ENCODE measurements at places on chromosomes 2 and 18.

GRCh38 chr18:32255570-32255969 lies 65.7 kb downstream of the MEP1B start:
- no peak for DNase-seq

- DNase-seq = no peak
These were observed 24.3 kb upstream of the KLHL29 start for GRCh38 chr2:23360571-23361125.

GRCh38 chr18:62558015-62558663 lies 35.3 kb downstream of the ZCCHC2 start:
- no peak for DNase-seq

GRCh38 chr2:191222952-191223351 lies 22.3 kb upstream of the MYO1B start:
- no peak for DNase-seq

GRCh38 chr2:37683241-37683640 lies 11.8 kb upstream of the CDC42EP3 start:
- no peak for DNase-seq

- DNase-seq = peak; percentile 50
These were observed 212.4 kb downstream of the RPIA start for GRCh38 chr2:88903749-88904353.

- no peak for DNase-seq
These were observed 97.4 kb upstream of the LRATD1 start for GRCh38 chr2:14535156-14535555.

DNA sequence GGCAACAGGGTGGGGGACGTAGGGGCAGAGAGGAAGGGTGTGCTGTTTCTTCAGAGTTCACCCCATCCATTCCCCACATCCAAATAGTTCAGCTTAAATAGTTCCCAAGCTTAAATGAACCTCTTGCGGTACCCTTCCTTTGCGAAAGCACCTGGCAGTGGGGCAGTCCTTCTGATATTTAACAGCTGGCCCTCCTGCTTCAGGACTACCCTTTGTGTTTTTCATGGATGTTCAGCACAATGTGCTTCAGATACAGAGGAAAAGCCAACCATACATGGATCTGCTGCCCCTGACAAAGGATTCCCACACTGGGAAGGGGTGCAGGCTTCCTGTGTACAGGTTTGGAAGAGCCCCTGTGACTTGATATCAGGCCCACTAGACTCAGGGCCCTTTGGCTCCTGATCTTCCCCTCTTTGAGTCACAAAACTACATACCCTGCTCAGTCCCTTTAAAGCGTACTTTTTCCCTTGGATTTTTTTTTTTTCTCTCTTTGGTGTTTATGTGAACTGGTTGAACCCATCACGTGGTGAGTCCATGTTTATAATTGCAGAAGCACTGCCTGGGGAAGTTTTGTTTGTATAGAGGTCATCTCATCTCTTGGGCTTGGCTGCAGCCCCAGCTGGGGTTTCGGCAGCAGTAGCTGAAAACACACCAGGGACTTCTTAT lies 45.3 kb upstream of the IGFBP5 start:
- DNase-seq = no peak

GRCh38 chr2:131645177-131645765 lies 117.6 kb downstream of the CCDC74A start:
- DNase-seq = no peak

DNA sequence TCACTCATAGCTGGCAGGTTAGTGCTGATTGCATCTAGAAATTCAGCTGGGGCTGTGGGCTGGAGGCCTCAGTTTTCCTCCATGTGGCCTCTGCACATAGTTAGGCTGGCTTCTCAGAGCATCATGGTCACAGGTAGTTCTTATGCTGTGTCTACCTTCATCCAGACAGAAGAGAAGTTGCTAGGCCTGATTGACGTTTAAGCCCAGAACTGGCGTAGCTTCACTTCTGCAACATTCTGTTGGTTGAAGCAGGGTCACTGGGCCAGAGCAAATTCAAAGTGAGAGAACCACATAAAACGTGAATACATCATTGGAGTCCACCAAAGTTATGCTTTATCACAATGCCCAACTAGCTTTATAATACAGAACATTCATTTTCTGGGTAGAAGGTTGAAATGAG lies 116.0 kb downstream of the SPP2 start:
- no peak for DNase-seq

- no peak for DNase-seq
These were observed 154.0 kb downstream of the TRIB2 start for GRCh38 chr2:12870692-12871091.

GRCh38 chr2:211934811-211935210 lies 603.8 kb downstream of the ERBB4 start:
- DNase-seq = no peak

- DNase-seq = peak; percentile 33
These were observed 33.8 kb downstream of the SMIM21 start for GRCh38 chr18:75393721-75394120.

DNA sequence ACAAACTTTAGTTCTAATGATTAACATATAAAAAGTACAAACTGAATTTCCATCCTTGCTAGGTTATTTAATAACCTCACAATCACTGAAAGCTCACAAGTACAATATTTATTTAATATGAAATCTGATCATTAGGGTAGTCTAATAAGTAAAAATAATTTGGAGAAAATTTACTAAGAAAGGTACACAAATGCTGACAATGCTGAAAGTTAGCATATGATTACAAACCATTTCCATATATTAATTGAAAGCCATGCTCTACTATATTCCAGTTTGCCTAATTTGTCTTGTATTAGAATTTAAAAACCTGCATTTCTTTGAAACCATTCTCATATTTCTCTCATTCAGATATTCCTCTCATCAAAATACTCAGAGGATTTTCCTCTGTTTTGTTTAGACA lies 8.2 kb upstream of the PEX13 start:
- DNase-seq = no peak

DNA sequence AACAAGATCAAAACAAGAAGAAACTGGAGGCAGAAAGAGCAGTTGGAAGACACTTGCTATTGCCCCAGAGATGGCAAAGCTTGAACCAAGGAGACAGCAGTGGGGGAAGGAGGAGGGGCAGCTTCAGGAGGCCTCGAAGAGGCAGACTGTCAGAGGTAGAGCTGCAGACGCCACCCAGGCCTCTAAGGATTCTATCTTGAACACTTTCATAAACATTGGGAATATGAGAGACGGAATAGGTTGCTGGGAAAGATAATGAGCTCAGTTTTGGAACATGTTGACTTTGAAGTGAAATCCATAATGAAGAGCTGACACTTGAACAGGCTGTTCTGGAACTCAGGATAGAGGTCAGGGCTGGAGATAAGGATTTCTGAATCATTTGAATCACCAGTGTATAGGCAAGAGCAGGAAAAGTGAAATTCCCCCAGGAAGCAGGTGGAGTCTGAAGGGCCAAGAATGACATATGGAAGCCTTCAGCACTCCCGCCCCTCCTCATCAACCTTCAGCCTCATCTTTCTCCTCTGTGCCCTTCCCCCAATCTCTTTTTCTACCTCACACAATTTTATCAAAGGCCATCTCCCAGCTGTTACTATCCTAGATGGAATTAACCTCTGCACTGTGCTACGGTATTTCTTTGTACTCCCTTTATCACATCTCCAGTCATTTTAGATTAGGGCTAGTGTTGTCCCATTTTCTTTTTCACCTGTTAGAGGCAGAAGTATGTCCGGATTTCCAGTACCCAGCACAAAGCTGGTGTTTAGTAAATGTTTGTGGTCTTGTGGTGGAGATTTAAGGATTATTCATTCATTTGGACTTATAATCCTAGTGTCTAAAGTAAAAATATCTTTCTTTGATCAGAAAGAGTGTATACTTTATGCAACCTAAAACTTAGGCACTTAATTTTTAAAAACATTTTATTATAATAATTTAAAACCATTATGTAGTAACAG lies 47.5 kb upstream of the RTN4 start:
- DNase-seq = no peak

- peak; percentile 47 for DNase-seq
These were observed 215.2 kb downstream of the VAPA start for GRCh38 chr18:10128921-10129501.

GRCh38 chr2:120323807-120324399 lies 22.0 kb upstream of the INHBB start:
- no peak for DNase-seq

- DNase-seq = peak; percentile 66
These were observed 99.7 kb downstream of the MEP1B start for GRCh38 chr18:32289483-32290075.

- no peak for DNase-seq
These were observed 5.8 kb upstream of the COLEC12 start for GRCh38 chr18:506264-506663.

- DNase-seq = peak; percentile 48
These were observed 1.1 kb upstream of the LIPG start for GRCh38 chr18:49560624-49561288.

GRCh38 chr2:231395188-231396057 lies at the start of gene B3GNT7:
TSS of gene B3GNT7 (plus strand) at chr2:231395710. CDS start at chr2:231395804, 94 bp downstream.
- DNase-seq = peak; percentile 41

- peak; percentile 72 for DNase-seq
These were observed 724.5 kb downstream of the EPHA4 start for GRCh38 chr2:220847589-220847988.

- DNase-seq = no peak
These were observed 418.0 kb downstream of the TMEM182 start for GRCh38 chr2:103179798-103180197.

DNA sequence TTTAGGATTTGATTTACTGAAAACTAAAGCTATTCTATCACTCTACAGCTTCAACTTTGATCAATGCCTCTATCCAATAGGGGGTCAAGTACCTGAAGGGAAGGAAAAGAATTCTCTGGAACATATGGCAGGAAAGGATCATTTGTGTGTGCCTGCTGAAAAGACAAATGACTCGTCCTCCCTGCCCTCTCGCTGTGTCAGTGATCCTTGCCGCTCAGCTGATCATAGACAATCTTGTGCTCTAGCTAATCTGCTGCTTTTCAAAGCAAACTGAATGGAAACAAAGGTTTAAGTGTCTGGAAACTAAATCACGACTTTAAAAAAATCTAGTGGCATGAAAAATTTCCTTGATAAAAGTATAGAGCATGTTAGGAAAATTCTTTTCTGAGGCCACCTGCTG lies 75.6 kb upstream of the CPO start:
- no peak for DNase-seq

DNA sequence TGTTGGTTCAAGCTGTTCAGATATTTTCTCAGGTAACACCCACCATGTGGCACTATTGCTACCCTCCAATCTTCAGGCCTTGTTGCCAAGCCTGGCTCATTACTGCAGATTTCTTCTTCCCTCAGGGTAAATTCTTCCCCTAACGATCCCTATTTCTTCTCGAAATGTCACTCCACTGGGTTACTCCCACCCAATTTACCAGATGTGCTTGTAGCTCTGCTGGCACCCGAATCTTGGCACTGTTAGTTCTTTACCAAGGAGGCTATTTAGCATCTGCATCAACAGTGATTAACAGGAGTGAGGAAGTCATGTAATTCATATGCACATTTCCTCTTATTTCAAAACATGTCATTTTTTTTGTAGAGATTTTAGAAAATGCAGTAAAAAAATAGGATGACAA lies 217.1 kb upstream of the CYRIA start:
- DNase-seq = no peak

GRCh38 chr2:854460-854859 lies 96.2 kb upstream of the SNTG2 start:
- DNase-seq = peak; percentile 52

DNA sequence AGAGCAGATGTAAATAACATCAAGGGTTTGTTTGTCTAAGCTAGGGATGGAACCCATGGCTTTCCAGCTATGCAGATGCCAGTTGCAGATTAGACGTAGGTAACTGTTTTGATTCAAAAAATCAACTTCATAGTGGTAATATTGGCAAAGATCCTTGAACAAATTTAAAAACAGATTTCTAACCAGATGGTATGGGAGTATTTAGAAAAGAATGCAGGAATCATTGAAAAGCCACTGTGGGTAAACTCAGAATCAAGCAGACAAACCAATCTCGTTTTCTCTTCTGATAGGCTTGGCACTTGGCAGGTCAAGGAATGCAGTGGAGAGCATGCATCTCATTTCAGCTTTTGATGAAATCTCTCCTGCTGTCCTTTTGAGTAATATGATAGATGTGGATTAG lies 377.5 kb downstream of the CLIP4 start:
- no peak for DNase-seq

DNA sequence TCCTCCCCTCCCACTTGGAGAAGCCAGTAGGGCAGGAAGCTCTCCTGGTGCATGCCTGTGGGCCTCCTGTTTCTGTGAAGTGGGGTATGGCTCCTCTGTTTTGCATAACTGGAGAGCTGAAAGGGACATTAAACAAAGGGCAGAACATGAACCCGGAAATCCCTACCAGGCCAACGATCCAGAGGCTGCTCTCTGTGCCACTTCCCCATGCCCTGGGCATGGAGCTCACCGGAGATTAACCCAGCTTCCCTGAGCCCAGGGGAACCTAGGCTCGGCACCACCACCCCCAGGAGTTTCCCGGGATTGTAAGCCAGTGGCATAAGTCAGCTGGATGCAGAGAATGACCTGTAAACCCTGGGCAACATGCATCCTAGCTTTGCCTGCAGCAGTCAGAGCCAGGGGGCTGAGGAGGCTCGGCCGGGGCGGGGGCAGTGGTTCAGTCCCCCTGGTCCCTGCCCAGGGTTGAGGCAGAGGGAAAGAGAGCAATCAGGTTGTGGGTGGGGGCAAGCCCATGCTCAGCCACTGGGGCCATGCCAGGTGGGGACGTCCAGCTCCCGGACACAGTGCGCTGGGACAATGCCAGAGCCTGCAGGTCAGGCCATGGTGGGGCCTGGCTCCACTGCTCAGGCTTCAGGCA lies 49.5 kb downstream of the TIMM21 start:
- DNase-seq = no peak

GRCh38 chr2:1804865-1805264 lies 60.5 kb upstream of the PXDN start:
- DNase-seq = no peak

DNA sequence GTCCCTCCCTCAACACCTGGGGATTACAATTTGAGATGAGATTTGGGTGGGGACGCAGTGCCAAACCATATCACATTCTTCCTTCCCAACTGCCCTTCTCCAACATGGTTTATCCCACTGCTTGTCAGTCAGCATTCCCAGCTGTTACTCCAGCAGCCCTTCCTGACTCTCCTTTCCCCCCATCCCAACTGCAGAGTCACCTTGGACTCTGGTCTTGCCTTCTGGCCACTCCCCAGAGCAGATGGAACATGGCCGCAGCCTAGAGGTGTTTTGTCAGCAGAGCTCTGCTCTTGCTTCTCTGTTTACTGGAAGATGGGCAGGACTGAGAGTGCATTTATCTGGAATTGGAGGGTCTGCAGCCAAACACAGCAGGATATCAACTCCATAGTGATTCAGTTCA lies 51.2 kb upstream of the MEX3C start:
- no peak for DNase-seq

GRCh38 chr2:24203029-24203786 lies 28.4 kb downstream of the FAM228A start:
- peak; percentile 4 for DNase-seq

- DNase-seq = peak; percentile 26
These were observed 17.6 kb upstream of the DAW1 start for GRCh38 chr2:227853765-227854271.

- DNase-seq = no peak
These were observed 62.0 kb upstream of the ASAP2 start for GRCh38 chr2:9144617-9145016.

GRCh38 chr2:229296536-229296935 lies 25.4 kb upstream of the PID1 start:
- DNase-seq = no peak

GRCh38 chr2:200494048-200494447 lies 15.8 kb downstream of the KCTD18 start:
- no peak for DNase-seq

All from AG20443 (cell line).